ENCODE measurements at places on chromosomes 12 and 14.

- DNase-seq: peak; percentile 84
Measured at GRCh38 chr12:47819896-47820630, at the start of gene HDAC7. Gene HDAC7 (minus strand): TSS chr12:47819903. CDS start chr12:47819785, 118 bp downstream.

DNA sequence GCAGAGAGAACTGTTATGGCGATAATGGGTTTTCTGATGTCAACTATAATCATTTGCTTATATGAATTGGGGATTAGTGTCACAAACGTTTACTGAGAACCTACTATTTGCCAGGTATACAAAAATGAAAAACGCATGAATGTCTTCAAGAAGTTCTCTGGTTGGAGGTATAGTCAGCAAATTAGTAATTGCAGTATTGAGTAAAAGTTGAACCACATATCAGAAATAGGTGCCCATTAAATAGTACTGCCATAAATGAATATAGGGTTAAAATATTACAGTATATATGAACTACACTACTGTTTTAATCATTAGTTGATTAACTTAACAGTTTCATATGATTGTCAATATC lies 60.0 kb downstream of the PTPRB start:
- DNase-seq: no peak

DNA sequence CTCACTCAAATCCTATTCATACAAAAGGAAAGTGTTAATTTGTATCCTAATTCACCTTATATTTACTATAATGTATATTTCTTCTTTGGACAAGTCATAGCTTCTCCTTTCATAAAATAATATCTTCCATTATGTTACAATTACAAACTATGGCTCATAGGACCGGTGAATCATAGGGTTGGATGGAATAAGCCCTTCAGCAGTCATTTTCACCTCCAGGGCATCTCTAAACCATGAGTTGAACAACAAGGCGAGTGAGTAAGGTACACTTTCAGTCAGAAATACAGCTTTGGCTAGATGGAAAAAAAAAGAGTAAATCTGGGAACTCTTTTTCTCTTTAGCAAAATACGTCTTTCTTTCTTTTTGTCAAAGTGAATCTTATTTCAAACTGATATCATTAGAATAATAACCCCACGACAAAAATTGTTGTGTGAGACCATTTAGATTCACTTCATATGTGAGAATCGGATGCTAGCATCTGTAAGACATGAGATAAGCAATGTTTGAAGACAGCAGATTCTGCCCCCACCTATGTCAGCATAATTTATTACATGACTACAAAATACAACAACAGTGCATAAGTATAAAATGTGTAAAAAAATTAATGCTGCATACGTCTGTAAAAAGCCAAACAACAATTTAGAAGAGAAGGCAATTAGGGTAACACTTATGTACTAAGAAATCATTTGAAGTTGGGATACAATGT lies 184.4 kb upstream of the SLC38A2 start:
- no peak for DNase-seq

GRCh38 chr12:45268672-45269411 lies 52.9 kb downstream of the ANO6 start:
- peak; percentile 90 for DNase-seq

GRCh38 chr12:52216100-52216499 lies 16.9 kb upstream of the KRT7 start:
- no peak for DNase-seq
